ENCODE measurements at places on chromosomes 7 and 10.
A peak's percentile ranks its signal among the peaks of the same experiment; 100 is the strongest.

DNA sequence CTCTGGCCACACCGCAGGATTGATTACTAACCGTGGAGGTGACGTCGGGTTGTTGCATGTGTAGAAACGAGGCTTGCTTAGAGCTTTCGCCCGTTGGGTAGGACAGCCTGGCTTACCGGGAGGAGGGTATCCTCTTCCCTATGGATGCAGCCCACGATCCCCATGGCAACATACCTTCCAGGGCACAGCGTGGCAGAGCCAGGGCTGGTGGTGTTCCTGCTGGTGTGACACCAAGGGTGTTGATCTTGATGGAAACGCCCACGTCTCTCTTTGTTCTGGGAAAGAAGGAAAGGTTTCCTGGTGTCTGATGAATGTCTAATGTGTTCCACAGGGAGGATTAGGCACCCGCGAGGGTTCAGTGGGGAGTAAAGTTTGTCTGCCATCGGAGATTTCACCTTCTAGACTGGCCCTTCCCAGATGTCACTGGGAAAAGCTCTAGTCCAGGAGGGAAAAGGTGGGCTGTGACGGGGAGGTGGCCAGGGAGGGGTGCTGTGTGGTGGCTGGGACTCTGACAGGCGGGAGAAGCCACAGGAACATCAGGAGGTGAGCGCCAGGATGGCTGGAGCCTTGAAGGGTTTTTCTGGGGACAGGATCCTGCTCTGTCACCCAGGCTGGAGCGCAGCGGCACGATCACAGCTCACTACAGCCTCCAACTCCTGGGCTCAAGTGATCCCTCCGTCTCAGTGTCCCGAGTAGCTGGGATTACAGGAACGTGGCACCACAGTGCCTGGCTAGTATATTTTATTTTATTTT, 102.1 kb downstream of the CUX1 start:
- DNase-seq = no peak

DNA sequence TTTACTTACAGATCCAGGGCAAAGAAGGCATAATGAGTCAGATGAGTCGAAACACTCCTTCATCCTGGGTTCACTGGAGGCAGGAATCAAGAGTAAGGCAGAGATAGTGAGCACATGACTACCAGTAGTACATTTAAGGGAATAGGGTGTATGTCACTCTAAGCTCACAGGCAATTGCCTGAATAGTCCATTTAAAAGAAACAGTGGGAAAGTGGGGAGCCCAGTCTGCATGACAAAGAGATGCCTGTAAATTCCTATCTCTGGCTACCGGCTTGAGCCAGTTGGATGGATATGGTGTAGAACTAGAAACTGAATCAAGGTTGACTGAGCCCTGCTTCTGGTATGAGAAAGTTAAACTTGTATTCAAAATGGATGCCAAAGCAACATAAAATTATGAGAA, 861.5 kb upstream of the ZWINT start:
- DNase-seq = no peak

- DNase-seq = no peak
Measured at GRCh38 chr7:6167004-6167551, 105.3 kb downstream of the CYTH3 start.

- DNase-seq = no peak
Measured at GRCh38 chr7:117395743-117396142, 31.6 kb downstream of the ASZ1 start.

- peak; percentile 75 for DNase-seq
Measured at GRCh38 chr7:2248984-2249694, 7.1 kb downstream of the NUDT1 start.

GRCh38 chr10:132335189-132336063, 3.4 kb downstream of the LRRC27 start:
- peak; percentile 91 for DNase-seq

DNA sequence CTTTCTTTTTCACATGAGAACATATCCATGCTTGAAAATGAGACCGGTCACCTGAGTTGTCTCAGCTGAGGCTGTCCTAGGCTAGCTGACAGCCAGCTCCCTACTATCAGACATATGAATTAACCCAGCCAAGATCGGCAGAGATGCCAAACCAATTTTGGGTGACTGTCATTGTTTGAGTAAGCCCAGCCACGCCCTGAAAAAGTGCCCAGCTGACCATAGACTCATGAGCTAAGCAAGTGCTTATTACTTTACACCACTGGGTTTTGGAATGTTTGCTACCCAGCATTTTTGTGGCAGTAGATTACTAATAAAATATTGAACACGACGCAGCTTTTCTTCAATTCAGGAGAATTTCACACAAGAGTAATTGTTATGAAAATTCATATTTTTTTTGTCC, 265.2 kb upstream of the LYZL1 start:
- DNase-seq = no peak

DNA sequence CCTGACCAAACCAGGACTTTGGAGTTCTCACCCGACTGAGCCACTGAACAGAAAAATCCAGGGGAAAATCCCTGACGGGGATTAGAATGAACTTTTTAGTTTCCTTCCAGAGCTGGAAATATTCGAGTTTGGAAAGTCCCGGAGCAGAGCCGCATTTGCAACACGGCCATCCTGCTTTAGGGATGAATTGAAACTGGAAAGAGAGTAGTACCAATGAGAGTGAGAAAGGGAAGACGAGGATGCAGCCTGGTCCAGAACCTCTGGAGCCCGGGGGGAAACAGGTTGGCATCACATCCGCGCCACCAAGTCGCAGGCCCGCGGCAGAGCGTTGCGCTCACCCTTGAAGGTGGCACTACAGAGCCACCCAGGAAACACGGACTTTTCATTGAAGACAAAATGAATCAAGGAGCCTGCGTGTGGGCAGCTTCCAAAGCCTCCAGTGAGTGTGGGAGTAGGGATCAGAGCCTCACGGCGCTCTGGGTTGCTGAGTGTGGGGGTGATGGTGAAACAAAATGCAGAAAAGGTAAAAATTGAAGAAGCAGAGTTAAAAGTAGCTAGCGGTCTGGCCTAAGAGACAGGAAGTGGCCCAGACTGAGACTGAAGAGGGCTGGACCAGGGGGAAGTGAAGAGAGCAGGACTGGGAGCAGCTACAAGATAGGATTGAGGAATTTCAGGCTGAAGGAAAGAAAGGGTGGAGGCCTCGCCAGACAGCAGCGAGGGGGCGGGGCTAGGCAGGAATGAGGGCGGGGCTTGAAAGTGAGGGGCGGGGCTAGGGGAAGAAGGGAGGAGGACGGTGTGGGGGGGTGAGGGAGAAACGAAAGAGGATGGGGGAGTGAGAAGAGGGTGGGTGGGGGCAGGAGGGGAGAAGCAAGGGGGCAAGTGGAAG, 1.8 kb downstream of the SMURF1 start:
- DNase-seq = no peak

- no peak for DNase-seq
Measured at GRCh38 chr7:115224922-115225321, 303.0 kb downstream of the MDFIC start.

GRCh38 chr7:66523409-66523808, 105.3 kb upstream of the KCTD7 start:
- no peak for DNase-seq

DNA sequence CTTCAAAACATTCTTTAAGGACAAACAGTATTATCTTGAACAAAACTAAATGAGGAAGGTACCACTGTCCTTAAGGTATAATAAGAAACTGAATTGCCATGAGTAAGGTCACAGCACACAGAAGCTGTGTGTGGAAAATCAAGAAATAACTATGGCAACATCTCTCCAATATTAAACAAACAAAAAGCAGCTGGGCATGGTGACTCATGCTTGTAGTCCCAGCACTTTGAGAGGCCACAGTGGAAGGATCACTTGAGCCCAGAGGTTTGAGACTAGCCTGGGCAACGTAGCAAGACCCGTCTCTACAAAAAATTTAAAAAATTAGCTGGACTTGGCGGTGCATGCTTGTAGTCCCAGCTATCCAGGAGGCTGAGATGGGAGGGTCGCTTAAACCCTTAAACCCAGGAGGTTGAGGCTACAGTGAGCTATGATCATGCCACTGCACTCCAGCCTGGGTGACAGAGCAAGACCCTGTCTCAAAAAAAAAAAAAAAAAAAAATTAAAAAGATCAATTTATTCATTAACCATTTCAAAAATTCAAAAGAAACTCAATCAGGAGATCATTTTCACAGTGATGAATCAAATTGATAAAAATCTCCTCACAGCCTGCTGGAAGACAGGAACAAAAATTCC, 195.4 kb downstream of the SKIDA1 start:
- DNase-seq = no peak

DNA sequence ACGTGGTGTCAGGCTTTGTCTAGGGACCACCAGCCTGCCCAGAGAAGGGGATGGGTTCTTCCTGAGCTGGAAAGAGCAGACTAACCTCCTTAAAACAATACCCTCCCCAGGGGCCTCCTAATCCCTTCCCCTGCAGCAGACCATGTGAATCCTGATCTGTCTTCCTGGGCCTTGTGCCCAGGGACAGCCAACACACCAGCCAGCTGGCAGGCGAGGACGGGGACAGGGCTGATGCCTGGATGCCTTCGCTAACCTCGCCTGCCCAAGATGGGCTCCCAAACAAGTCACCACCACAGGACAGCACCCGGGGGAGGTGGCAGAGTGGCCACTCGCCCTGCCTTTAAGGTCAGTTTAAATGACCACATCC, 17.6 kb downstream of the PODXL start:
- no peak for DNase-seq

- no peak for DNase-seq
Measured at GRCh38 chr7:25855854-25856782, 295.9 kb upstream of the NFE2L3 start.

GRCh38 chr7:47147213-47147631, 434.7 kb downstream of the TNS3 start:
- DNase-seq = no peak

GRCh38 chr10:52775132-52775647, 2.6 kb upstream of the MBL2 start:
- DNase-seq = no peak

GRCh38 chr10:126208726-126209302, 179.5 kb downstream of the ADAM12 start:
- no peak for DNase-seq

DNA sequence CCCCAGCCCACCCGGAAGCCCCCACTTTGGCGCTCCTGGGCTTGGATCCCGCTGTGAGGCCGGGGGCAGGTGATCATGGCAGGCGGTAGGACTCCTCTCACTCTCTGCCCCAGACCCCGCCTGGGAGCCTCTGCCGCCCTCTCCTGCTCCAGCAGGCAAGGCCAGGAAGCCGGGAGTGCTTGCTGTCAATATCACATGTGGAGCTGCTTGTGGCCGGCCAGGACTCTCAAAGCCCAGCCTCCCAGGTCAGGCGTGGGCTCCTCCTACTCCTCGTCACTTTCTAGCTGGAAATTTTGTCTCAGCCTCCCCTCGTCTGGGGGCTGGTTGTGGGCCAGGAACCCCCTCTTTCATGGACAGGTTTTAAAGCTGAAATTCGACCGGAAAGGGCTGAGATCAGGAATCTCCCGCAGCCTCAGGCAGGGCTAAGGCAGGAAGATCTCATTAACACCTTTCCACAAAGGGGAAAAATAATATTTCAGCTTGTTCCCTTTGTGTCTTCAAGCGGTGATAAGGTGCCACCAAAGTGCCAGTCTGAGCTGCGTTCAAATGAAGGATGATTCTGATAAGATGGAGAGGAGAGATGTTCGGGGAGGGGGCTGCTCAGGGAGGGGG, 273.6 kb upstream of the PODXL start:
- DNase-seq = no peak

DNA sequence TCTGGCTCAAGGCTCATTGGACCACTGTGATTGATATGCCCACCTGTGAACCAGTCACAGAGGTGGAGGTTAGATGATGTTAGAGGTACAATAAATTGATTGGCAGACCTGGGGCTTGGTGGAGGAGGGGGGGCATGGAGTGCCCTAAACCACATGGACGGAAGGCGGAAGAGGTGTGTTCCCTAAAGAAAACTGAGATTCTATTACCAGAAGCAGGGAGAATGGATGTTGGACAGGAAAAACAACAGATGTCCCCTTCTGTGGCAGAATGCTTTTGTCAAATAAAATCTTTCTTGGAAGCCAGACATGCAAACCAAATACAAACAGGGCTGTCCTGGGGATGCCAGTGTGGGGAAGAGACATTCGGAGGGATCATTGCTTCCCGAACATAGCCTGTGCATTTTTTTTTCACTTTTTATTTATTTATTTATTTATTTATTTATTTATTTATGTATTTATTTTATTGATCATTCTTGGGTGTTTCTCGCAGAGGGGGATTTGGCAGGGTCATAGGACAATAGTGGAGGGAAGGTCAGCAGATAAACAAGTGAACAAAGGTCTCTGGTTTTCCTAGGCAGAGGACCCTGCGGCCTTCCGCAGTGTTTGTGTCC, 433.9 kb downstream of the RPS24 start:
- DNase-seq = no peak

GRCh38 chr7:26759108-26759507, 105.3 kb downstream of the SKAP2 start:
- no peak for DNase-seq

DNA sequence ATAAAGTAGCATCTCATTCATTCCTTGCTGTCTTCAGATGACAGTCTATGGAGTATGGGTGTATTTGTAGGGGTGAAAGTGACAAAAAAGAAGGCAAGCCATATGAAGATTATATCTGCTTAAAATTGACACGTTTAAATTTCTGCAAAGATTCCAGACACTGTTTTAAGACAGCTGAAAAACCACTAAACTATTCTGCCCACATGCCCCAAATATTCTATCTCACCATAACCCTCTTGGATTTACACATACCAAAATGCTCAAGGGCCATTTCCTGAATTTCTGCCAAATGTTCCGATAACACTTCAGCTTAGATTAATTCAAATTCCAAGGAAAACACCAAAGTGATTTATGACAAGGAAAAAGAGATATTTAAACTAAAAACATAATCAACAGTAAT, 99.9 kb upstream of the IL6 start:
- DNase-seq = no peak

- no peak for DNase-seq
Measured at GRCh38 chr7:15280078-15280733, 281.6 kb downstream of the AGMO start.

- no peak for DNase-seq
Measured at GRCh38 chr10:89283025-89283935, 18.6 kb upstream of the IFIT2 start.

DNA sequence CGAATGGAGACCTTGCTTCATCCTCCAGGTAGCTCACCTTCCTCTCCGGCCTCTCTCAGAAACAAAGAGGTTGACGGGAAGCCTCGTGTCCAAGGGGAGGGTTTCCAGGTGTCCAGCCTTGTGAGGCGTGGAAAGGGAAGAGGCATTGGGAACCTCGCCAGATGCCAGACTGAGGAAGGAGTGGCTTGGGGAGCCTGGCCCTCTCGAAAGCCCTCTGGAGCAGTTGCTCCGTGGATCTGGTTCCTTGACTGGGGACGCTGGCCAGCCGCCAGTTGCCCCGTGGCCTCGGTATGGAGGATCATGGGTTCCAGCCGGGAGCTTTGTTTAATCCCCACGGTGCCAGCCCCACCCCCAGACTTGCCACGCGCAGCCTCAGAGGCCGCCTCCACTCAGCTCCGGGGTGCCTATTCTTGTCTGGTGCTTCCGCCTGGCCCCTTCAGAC, 30.3 kb upstream of the SUN1 start:
- DNase-seq = no peak

DNA sequence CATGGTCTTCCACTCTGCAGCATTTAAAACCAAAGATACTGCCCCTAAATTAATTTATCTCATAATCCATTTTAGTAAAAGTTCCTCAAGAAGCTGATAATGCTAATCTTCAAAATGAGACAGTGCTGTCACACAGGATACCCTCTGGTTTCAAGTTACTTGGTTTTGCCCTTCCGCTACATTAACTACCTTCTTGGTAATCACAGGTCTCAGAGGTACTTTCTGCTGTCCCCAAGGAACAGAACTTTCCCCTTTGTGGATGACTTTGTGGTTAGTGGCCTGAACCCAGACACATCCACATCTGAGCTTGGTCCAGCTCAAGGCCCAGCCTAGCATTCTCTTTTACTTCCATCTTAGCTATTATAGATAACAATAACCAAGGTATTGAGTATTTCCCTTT, 88.8 kb upstream of the TMEM26 start:
- DNase-seq = no peak

GRCh38 chr7:69359003-69359700, 239.1 kb upstream of the AUTS2 start:
- DNase-seq = no peak
